ENCODE measurements at places on chromosomes 7 and 10.

- no peak for DNase-seq
These were observed 40.8 kb downstream of the SLC16A12 start for GRCh38 chr10:89494575-89494974.

DNA sequence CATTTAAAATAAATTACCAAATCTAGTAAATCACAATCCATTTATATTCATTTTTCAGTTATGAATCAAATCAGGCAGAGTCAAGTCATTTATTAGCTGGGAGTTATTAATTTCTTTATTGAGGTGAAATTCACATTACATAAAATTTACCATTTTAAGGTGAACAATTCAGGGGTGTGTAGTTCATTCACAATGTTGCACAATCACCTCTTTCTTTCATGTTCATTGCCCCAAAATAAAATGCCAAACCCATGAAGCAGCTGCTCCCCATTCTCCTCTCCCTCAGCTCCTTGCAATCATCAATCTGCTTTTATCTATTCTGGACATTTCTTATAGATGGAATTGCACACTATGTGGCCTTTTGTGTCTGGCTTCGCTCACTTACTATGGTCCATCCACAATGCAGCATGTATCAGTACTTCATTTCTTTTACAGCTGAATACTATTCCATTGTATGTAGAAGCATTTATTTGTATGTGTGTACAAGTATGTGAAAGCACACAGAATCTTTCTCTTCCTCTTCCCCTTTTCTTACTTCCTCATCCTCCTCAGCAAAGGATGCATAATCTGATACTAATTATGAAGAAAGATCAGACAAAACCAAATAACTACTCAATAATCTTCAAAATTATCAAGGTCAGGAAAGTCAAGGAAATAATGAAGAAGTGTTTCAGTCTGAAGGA lies 60.6 kb downstream of the LMBR1 start:
- DNase-seq, result no peak

DNA sequence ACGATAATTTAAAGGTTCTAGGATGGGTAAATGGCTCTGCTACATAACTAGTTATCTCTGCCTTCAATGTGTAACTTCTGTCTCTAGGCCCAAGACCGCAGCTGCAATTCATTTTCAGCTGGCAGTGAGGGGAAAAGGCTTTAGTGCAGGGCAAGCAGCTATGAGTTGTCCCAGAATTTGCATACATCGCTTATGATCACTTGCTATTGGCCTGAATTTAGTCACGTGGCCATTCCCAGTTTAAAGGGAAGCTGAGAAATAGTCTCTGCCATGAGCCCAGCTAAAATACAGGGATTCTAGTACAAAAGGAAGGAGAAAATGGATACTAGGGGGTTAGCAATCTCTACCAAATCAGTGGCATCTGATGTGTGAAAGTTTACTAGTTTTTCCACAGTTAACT lies 145.8 kb upstream of the IMMP2L start:
- no peak for DNase-seq

GRCh38 chr7:96085953-96086352 lies 235.9 kb downstream of the SLC25A13 start:
- peak; percentile 18 for DNase-seq

- DNase-seq, result no peak
These were observed 61.4 kb downstream of the BBS9 start for GRCh38 chr7:33190688-33191304.

DNA sequence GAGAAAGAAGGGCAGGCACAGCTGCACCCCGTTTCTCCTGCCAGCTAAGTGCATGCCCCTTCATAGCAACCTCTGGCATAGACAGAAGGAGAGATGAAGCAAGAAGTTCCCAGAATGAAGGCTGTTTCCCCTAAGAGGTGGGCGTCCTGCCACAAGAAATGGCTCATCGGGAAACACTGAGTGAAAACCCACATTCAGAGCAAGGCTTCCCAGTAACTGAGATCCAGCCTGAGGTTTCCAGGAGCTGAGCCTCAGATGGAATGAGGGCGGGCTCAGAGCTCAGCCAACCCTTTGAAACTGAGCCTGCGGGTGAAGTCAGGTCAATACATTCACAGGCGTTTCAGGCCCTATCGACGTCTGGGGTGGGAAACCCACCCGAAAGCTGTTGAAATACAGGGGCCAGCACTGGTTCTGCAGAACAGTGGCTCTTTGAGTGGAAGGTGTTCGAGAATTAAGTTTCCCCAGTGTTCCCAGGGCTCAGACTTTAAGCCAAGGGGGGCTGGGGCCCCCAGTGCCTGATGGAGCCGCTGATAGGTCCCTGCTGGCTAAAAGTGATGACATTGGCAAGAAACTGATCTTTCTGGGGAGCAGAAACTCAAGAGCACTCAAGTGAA lies 510.2 kb downstream of the RPS24 start:
- DNase-seq, result no peak

DNA sequence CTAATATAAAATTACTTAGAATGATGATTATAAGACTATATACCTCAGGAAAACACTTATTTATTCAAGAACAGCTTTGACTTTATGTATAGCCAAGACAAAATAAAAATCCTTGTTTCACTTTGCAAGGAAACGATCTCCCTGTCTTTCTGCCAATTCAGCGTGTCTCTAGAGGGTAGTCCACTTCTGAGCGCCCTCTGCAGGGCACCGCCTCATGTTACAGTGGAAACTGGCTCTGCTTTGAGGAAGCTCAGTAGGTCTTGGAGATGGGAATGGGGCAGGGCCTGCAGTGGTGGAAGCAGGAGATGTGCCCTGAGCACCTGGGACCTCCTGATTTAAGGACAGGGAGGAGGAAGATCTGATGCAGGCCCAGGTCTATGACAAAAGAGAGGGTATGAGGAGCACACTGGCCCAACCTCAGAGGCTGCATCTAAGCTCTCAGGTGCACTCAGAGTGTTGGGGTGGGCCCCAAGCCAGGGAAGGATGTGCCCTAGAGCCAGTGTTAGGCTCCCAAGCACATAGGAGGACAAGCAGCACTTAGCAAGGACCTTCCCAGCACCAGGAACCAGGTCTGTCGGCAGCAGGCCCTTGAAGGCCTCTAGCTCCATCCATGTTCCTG lies 481.0 kb downstream of the TNS3 start:
- no peak for DNase-seq

GRCh38 chr7:70766694-70767093 lies 365.2 kb upstream of the GALNT17 start:
- DNase-seq, result no peak

DNA sequence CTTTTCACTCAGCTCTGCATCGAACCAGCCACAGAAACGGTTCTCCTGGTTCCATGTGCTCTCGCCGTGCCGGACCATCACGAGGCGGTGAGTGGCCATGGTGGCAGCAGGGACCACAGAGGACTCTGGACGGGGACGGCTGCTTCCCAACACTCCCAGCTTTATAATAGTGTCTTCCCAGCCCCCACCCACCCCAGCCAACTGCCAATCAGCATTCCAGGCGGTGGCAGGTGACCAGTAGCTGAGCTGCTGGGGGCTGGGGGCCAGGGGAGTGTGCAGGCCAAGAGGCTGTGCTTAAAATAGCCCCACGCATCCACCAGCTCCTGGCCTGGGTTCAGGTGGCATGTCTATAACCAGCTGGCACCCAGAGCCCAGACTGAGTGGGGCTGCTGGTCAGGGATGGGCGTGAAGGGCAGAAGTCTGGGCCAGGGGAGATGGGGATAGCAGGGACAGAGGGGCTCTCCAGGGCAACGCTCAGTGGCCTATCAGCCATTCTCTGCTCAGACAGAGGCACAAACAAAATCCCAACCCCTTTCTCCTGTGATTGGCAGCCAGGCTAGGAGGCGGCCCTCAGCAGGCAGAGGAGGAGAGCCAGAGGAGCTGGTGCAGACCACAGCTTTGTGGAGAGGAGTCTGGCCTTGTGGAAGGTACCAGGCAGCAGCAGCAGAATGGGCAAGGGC lies at the start of gene PGAM2:
TSS of gene PGAM2 (minus strand) at position 137 of the 680 bp plus-strand sequence. CDS start at position 99, 38 bp downstream.
- DNase-seq, result no peak
